Colonic mucosa (tissue), 4 donors: ENCODE measurements at places on chromosomes 12 and 14.

- H3K4me1 ChIP-seq, result no peaks in the 10 kb centered on the region
- no peak overlapping the region for H3K27ac ChIP-seq
- DNase-seq, result no peak
- H3K27me3 ChIP-seq, result no peaks in the 10 kb centered on the region
- H3K36me3 ChIP-seq, result no peaks in the 10 kb centered on the region
Observed at GRCh38 chr12:89874146-89874545, 165.5 kb upstream of the ATP2B1 start.

GRCh38 chr12:94648578-94648977 lies 1.8 kb downstream of the TMCC3 start:
- no peaks in the 10 kb centered on the region for H3K27me3 ChIP-seq
- H3K27ac ChIP-seq, result no peak overlapping the region
- no peaks in the 10 kb centered on the region for H3K36me3 ChIP-seq
- peak overlapping the region; percentile 69 for H3K4me3 ChIP-seq
- no peak for DNase-seq
- H3K4me1 ChIP-seq, result no peaks in the 10 kb centered on the region

GRCh38 chr12:53485955-53486735 lies 13.1 kb downstream of the MAP3K12 start:
- no peak overlapping the region for H3K27ac ChIP-seq
- no peaks in the 10 kb centered on the region for H3K4me1 ChIP-seq
- H3K27me3 ChIP-seq, result no peaks in the 10 kb centered on the region
- DNase-seq, result no peak
- peaks cover 14% of the 10 kb centered on the region for H3K36me3 ChIP-seq
- H3K4me3 ChIP-seq, result no peak overlapping the region

DNA sequence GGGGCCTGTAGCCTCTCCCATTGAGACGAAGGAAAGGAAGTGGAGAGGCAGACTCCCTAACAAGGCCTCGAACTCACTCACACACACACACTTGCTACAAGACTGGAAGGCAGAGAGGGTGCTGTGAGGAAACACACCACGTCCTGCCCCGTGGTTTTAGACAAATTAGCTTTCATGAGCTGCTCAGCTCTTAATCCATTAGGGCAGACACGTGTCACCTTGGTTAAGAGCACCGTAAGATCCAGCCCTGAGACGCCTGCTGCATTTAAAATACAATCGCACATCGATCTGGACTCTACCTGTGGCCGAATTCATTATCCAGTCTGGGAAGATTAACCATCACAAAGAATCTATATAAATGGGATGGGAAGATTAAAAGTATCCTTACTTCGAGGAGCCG lies 72.0 kb downstream of the RIMBP2 start:
- H3K4me3 ChIP-seq, result no peak overlapping the region
- no peak overlapping the region for H3K27ac ChIP-seq
- no peak for DNase-seq
- no peaks in the 10 kb centered on the region for H3K4me1 ChIP-seq
- no peaks in the 10 kb centered on the region for H3K36me3 ChIP-seq
- no peaks in the 10 kb centered on the region for H3K27me3 ChIP-seq

GRCh38 chr12:130952171-130952954 lies 1.3 kb upstream of the ADGRD1 start:
- no peaks in the 10 kb centered on the region for H3K27me3 ChIP-seq
- no peak overlapping the region for H3K27ac ChIP-seq
- no peak overlapping the region for H3K4me3 ChIP-seq
- H3K36me3 ChIP-seq, result no peaks in the 10 kb centered on the region
- DNase-seq, result no peak

DNA sequence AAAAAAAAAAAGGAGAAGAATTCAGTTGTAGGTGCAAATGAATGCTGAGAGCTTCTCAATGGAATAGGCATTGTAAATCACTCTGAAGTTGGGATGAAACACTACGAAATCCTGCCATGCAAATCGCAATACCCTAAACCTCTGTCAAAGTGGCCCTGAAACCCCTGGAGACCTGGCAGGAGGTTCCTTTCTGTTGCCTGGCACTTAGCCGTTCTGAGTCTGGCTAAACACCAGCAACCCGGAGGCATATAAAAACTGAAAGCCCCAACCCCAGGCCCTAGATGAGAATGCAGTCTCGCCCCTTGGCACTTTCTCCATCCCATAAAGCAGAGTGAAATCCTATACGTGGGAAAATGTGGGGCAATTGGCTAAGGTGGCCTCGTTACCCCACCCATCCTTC lies 151.5 kb upstream of the PARP11 start:
- H3K4me1 ChIP-seq, result no peaks in the 10 kb centered on the region
- no peaks in the 10 kb centered on the region for H3K36me3 ChIP-seq
- H3K27me3 ChIP-seq, result no peaks in the 10 kb centered on the region
- no peak overlapping the region for H3K27ac ChIP-seq
- no peak overlapping the region for H3K4me3 ChIP-seq

DNA sequence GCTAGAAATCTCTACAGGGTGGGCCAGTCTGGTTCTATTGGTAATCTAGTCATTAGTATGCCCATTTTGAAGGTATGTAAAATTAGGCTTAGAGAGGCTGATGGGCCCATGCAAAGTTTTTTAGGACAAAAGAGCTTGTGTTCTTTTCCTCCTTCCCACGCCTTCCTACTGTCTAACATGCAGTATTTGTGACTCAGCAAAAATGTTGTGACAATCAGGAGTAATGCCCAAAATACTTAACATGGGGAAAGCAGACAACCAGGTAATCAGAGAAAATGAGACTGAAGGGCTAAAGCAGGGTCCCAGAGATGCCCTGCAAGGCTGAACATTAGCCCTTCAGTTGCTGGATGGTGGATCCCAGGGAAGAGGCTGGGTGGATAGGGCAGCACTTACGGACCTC lies 437.9 kb downstream of the BCL11B start:
- H3K27me3 ChIP-seq, result no peaks in the 10 kb centered on the region
- no peaks in the 10 kb centered on the region for H3K4me1 ChIP-seq
- no peak overlapping the region for H3K27ac ChIP-seq
- no peak overlapping the region for H3K4me3 ChIP-seq
- no peaks in the 10 kb centered on the region for H3K36me3 ChIP-seq

- H3K27ac ChIP-seq, result no peak overlapping the region
- no peaks in the 10 kb centered on the region for H3K36me3 ChIP-seq
- H3K4me3 ChIP-seq, result no peak overlapping the region
- no peak for DNase-seq
Observed at GRCh38 chr12:97960225-97960624, 497.6 kb downstream of the RMST start.

GRCh38 chr12:2154050-2154449 lies 101.3 kb downstream of the CACNA1C start:
- no peak overlapping the region for H3K4me3 ChIP-seq
- H3K27me3 ChIP-seq, result no peaks in the 10 kb centered on the region
- no peaks in the 10 kb centered on the region for H3K36me3 ChIP-seq
- H3K4me1 ChIP-seq, result no peaks in the 10 kb centered on the region
- no peak for DNase-seq

DNA sequence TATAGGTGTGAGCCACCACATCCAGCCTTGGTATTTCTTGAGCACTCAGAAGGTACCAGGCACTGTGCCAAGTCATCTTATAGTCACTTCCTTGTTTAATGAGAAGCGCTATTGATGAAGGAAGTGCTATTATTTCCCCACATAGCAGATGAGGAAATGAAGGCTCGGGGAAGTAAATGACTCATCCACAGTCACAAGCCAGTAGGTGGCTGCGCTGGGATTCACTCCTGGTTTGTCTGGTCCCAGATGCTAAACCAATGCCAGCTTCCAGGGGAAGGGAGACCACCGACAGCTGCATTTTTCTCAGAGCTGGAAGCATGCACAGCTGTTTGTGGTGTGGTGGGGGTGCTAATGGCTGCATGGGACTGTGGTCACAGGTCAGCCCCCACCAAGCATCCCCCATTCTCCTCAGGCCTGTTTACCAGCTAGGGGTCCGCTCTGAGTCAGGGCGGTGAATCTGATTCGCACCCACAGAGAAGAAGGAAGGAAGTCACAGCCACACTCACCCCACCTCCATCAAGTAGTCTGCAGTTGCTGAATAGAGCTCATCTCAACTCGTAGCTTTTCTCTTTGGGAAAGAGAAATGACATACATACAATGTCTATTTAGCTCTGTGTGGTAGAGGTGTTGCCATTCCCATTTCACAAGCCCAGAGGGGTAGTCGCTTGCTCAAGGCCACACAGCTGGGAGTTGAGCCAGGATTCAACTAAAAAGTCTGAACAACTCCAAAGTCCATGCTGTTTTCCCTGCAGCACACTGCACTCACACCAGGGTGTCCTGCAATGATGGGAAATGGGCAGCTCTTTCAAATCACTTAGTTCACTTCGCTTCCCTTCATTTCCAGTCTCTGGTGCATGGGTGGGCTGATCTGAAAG lies 6.3 kb upstream of the LTBP2 start:
- H3K4me3 ChIP-seq, result no peak overlapping the region
- peak overlapping the region; percentile 65 for H3K27ac ChIP-seq
- no peaks in the 10 kb centered on the region for H3K27me3 ChIP-seq
- H3K4me1 ChIP-seq, result peaks cover 7% of the 10 kb centered on the region
- peak; percentile 61 for DNase-seq
- H3K36me3 ChIP-seq, result no peaks in the 10 kb centered on the region

DNA sequence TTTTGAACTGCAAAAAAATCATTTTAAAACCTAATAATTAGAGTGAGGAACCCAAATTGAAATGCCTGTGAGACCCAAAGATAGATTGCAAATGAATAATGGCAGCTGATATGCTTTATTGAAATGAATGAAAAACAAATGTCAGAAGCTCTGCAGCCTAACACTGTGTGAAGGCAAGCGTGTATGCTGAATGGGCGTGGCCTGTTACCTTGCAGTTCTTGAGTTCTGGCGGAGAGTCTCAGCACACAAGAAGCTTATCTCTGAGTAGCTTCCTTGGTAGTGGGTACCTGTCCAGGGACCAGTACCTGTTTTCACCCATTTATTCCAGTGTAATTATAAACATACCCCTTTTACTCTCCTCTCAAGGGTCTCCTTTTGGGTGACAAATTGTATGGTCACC lies 341.2 kb downstream of the NPAS3 start:
- no peaks in the 10 kb centered on the region for H3K27me3 ChIP-seq
- no peak overlapping the region for H3K4me3 ChIP-seq
- no peaks in the 10 kb centered on the region for H3K36me3 ChIP-seq
- H3K27ac ChIP-seq, result no peak overlapping the region
- no peaks in the 10 kb centered on the region for H3K4me1 ChIP-seq
- no peak for DNase-seq

- no peak for DNase-seq
- no peaks in the 10 kb centered on the region for H3K36me3 ChIP-seq
- H3K27me3 ChIP-seq, result no peaks in the 10 kb centered on the region
- no peak overlapping the region for H3K27ac ChIP-seq
- H3K4me1 ChIP-seq, result no peaks in the 10 kb centered on the region
Observed at GRCh38 chr12:24036438-24037216, 87.2 kb upstream of the SOX5 start.

GRCh38 chr12:28908646-28909045 lies 240.4 kb upstream of the FAR2 start:
- no peak for DNase-seq
- no peaks in the 10 kb centered on the region for H3K36me3 ChIP-seq
- no peak overlapping the region for H3K4me3 ChIP-seq
- no peak overlapping the region for H3K27ac ChIP-seq
- H3K4me1 ChIP-seq, result no peaks in the 10 kb centered on the region
- H3K27me3 ChIP-seq, result no peaks in the 10 kb centered on the region

GRCh38 chr12:86530996-86531655 lies 274.9 kb upstream of the MGAT4C start:
- H3K27me3 ChIP-seq, result no peaks in the 10 kb centered on the region
- DNase-seq, result no peak
- H3K27ac ChIP-seq, result no peak overlapping the region
- no peak overlapping the region for H3K4me3 ChIP-seq

DNA sequence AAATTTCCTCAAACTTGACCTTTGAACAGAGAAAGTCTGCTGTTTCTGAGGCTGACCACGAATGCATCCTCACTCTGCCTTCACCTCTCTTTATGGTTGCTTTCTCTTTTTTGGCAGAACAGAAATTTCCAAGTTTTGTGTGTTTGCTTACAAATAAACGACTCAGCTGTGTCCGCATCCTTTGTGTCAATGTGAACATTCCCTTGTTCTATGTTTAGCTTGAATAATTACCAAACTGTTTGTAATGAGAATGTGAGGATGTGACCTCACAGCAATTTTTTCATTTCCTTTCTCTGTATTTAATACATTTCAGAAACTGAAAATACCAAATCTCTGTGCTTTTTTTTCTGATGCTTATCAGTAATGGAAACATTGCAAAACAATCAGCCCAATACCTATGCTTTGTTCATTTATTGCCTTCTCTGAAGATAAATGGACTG lies 410.9 kb downstream of the EGLN3 start:
- H3K36me3 ChIP-seq, result no peaks in the 10 kb centered on the region
- no peak overlapping the region for H3K27ac ChIP-seq
- no peaks in the 10 kb centered on the region for H3K27me3 ChIP-seq

DNA sequence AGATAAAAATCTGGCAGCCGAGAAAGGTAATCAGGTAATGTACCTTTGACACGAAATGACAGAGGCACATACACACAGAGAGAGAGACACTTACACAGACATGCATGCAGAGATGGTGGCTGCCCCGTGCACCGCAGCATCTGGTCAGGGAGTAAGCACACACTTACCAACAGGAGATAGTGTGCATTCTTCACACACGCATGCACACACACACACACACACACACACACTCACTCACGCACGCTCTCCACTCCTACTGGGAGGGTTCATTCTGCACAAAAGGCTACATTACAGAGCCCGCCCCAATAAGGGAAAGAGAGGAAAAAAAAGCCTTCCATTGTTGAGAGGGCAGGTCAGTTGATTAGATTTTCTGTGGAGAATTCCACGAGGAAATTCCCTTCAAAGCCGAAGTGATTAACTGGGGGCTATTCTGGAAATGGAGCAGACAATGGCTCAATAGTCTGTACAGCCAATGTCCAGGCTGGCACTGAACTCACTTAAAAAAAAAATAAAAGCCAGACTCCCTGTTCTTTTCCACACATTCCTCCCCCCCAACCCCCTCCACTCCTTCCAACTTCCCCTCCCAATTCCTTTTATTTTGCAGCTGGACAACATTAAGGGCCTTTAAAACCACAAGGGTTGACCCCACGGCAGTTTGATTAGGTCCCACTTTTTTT lies 1.4 kb upstream of the SOX5 start:
- no peaks in the 10 kb centered on the region for H3K27me3 ChIP-seq
- H3K4me3 ChIP-seq, result peak overlapping the region; percentile 12
- H3K4me1 ChIP-seq, result no peaks in the 10 kb centered on the region

DNA sequence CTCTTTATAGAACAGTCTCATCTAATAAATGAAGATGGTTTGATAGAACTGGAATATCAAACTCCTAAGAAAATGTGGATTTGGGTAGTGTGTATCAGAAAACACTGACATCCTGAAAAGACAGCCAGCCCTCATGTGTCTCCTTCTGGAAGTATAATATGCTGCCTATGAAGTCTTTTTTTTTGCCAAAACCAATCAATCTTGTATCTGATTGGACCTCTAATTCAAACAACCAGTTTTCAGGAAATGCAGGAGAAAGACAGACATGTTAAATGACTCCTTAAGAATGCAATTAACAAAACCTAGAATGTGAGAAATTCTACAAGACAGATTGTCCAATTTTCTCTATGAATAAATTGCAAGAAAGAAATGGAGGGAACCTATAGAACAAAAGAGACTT lies 34.3 kb downstream of the MYO1H start:
- H3K27me3 ChIP-seq, result no peaks in the 10 kb centered on the region
- H3K4me1 ChIP-seq, result no peaks in the 10 kb centered on the region
- DNase-seq, result no peak
